ENCODE measurements at places on chromosomes 1 and 21. TPM values are rescaled to one million over a fixed set of nuclear protein-coding genes. Genes with fewer than 3 reads are reported as not detected.

GRCh38 chr1:28517649-28517999, 11.8 kb downstream of the RCC1 start:
- peak; percentile 25 for DNase-seq
- no peak overlapping the region for H3K4me3 ChIP-seq
- peaks cover 10% of the 10 kb centered on the region for H3K4me1 ChIP-seq

Gene CNST
- total RNA-seq, result 37.3 TPM

DNA sequence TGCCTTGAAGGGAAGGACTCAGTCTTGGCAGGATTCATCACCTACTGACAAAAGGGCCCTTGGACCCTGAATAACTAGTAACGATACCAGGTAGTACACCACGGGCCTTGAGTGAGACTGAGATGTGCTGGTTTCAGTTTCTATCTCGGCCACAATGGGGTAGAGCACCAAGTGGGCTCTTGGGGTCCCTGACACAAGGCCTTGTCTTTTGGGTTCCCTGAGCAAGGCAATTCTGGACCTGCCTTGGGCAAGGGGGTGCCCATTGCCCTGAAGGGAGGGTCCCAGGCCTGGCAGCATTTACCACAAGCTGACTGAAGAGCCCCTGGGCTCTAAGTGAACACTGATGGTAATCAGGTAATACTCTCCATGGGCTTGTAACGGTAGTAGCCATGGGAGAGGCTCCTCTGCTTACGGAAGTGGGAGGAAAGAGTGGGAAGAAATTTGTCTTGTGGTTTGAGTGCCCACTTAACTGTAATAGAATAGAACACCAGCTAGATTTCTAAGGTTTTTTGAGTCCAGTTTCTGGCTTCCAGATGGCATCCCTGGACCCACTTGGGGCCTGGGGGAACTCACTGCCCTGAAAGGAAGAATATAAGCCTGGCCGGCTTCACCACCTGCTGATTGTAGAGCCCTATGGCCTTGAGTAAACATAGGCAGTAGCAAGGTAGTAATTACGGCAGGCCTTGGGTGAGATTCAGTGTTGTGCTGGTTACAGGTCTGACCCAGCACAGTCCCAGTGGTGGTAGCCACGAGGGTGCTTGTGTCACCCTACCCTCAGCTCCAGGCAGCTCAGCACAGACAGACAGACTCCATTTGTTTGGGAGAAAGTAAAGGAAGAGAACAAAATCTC, 58.5 kb downstream of the WDR4 start:
- no peak overlapping the region for H3K27ac ChIP-seq
- DNase-seq, result no peak
- no peaks in the 10 kb centered on the region for H3K4me1 ChIP-seq
- no peaks in the 10 kb centered on the region for H3K36me3 ChIP-seq

Gene CD34
- 81.9 TPM for total RNA-seq

Gene B3GALT2
- total RNA-seq, result 0.61 TPM

- H3K4me3 ChIP-seq, result no peak overlapping the region
- DNase-seq, result no peak
- no peaks in the 10 kb centered on the region for H3K36me3 ChIP-seq
- H3K4me1 ChIP-seq, result no peaks in the 10 kb centered on the region
- no peak overlapping the region for H3K27ac ChIP-seq
Measured at GRCh38 chr1:209307846-209308245, 275.7 kb upstream of the CAMK1G start.

DNA sequence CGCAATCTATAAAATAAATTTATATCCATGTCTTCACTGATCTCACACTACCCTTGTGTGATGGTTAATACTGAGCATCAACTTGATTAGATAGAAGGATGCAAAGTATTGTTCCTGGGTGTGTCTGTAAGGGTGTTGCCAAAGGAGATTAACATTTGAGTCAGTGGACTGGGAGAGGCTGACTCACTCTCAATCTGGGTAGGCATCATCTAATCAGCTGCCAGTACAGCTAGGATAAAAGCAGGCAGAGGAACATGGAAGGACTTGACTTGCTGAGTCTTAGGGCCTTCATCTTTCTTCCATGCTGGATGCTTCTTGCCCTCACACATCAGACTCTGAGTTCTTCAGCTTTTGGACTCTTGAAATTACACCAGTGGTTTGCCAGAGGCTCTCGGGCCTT, 615.4 kb downstream of the AGBL4 start:
- no peaks in the 10 kb centered on the region for H3K36me3 ChIP-seq
- H3K4me1 ChIP-seq, result no peaks in the 10 kb centered on the region
- no peaks in the 10 kb centered on the region for H3K27me3 ChIP-seq
- no peak for DNase-seq

GRCh38 chr21:45419162-45419561, 14.2 kb downstream of the COL18A1 start:
- H3K27me3 ChIP-seq, result no peaks in the 10 kb centered on the region
- no peak for DNase-seq
- no peaks in the 10 kb centered on the region for H3K36me3 ChIP-seq
- H3K4me1 ChIP-seq, result no peaks in the 10 kb centered on the region
- no peak overlapping the region for H3K4me3 ChIP-seq
- H3K27ac ChIP-seq, result no peak overlapping the region

Gene PTPRF
- 139 TPM for total RNA-seq

GRCh38 chr1:31208361-31208945, 31.2 kb downstream of the NKAIN1 start:
- no peaks in the 10 kb centered on the region for H3K4me1 ChIP-seq
- no peaks in the 10 kb centered on the region for H3K27me3 ChIP-seq
- H3K4me3 ChIP-seq, result no peak overlapping the region
- no peaks in the 10 kb centered on the region for H3K36me3 ChIP-seq

DNA sequence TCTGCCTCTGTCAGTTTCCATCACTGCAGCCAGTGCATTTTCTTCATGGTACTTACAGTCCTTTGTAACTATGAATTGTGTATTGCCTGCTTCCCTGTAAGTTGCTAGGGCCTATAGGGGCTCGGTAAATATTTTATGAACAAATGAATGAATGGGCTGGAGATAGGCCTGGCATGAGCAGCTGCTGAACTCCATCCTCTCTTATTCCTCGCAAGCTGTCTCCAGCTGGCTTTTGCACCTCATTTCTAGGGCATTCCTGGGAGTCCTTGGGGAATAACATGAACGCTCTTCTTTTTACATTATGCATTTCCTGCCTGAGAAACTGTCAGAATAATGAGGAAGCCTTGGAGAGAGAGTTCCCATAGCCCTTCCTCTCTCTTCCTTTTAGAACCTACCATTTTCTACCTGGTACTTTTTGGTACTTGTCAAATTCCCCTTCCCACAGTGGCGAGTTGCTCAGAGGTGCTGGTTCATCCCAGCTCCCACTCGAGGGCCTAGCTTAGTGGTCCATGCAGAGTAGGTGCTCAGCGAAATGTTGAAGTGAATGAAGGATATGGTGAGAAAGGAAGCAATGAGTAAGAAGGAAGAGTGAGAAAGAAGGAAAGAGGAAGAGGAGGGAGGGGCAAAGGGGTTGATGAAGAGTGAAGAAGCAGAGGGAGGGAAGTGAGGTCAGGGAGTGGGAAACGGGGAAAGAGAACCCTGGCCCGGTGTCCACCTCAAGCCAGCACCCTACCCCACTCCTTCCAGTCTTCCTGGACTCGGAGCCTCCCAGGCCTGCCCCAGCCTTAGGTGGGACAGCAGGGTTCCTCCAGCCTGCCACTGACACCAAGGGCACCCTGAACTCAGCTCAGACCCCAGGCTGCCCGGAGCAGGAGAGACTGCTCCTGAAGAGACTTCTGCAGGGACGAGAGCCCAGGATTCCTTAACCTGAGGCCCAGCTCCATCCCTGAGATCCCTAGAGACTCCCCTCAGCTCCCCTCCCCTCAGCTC, 29.6 kb downstream of the KCNC4 start:
- H3K36me3 ChIP-seq, result no peaks in the 10 kb centered on the region
- no peak overlapping the region for H3K4me3 ChIP-seq
- peak; percentile 70 for DNase-seq
- H3K27ac ChIP-seq, result no peak overlapping the region
- no peaks in the 10 kb centered on the region for H3K27me3 ChIP-seq

- no peaks in the 10 kb centered on the region for H3K36me3 ChIP-seq
- no peak overlapping the region for H3K4me3 ChIP-seq
- no peaks in the 10 kb centered on the region for H3K27me3 ChIP-seq
- H3K27ac ChIP-seq, result peak overlapping the region; percentile 68
- H3K4me1 ChIP-seq, result no peaks in the 10 kb centered on the region
Measured at GRCh38 chr1:173429471-173430402, 47.4 kb upstream of the PRDX6 start.

Gene POTED
- not detected for total RNA-seq
